ENCODE measurements at places on chromosomes 2 and 18. TPM values are rescaled to one million over a fixed set of nuclear protein-coding genes. Genes with fewer than 3 reads are reported as not detected.

DNA sequence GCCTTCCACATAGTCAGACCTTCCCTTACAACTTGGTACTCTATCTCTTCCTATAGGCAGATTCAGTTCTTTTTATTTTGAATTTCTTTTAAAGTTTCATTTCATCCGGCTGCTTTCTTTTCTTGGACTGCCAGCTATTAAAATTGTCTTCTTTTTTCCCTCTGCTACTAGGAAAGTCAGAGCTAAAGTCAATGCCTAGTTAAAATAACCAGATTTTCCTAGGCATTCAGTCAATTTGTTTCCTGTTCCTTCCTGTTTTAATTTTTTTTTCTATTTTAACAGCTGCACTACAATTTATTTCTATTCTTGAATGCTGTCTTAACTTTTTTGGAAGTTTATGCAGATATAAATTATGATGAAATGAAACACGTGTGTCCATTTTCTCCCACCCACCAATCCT, 84.8 kb downstream of the EVA1A start:
- H3K27ac ChIP-seq, result no peak overlapping the region
- no peak overlapping the region for H3K4me3 ChIP-seq
- no peaks in the 10 kb centered on the region for H3K27me3 ChIP-seq
- H3K36me3 ChIP-seq, result no peaks in the 10 kb centered on the region
- peaks cover 5% of the 10 kb centered on the region for H3K4me1 ChIP-seq

GRCh38 chr2:2237563-2237962, 93.5 kb downstream of the MYT1L start:
- no peaks in the 10 kb centered on the region for H3K27me3 ChIP-seq
- DNase-seq, result no peak
- H3K27ac ChIP-seq, result no peak overlapping the region
- H3K36me3 ChIP-seq, result no peaks in the 10 kb centered on the region
- no peaks in the 10 kb centered on the region for H3K4me1 ChIP-seq
- H3K4me3 ChIP-seq, result no peak overlapping the region

GRCh38 chr18:55384551-55385275, 203.3 kb downstream of the TCF4 start:
- DNase-seq, result peak; percentile 67
- no peaks in the 10 kb centered on the region for H3K36me3 ChIP-seq
- no peaks in the 10 kb centered on the region for H3K27me3 ChIP-seq
- H3K27ac ChIP-seq, result no peak overlapping the region
- no peak overlapping the region for H3K4me3 ChIP-seq
- H3K4me1 ChIP-seq, result no peaks in the 10 kb centered on the region

GRCh38 chr18:25244170-25244569, 107.8 kb downstream of the ZNF521 start:
- H3K4me3 ChIP-seq, result no peak overlapping the region
- peaks cover 73% of the 10 kb centered on the region for H3K4me1 ChIP-seq
- no peaks in the 10 kb centered on the region for H3K36me3 ChIP-seq
- no peak for DNase-seq
- H3K27ac ChIP-seq, result peak overlapping the region; percentile 70
- no peaks in the 10 kb centered on the region for H3K27me3 ChIP-seq

The ZC3H15 gene
- 30.2 TPM for total RNA-seq

Measured in cardiac muscle cell (in vitro differentiated cells and primary cell).